Fibroblast of skin of scalp (primary cell): ENCODE measurements at places on chromosomes 11 and 22.

DNA sequence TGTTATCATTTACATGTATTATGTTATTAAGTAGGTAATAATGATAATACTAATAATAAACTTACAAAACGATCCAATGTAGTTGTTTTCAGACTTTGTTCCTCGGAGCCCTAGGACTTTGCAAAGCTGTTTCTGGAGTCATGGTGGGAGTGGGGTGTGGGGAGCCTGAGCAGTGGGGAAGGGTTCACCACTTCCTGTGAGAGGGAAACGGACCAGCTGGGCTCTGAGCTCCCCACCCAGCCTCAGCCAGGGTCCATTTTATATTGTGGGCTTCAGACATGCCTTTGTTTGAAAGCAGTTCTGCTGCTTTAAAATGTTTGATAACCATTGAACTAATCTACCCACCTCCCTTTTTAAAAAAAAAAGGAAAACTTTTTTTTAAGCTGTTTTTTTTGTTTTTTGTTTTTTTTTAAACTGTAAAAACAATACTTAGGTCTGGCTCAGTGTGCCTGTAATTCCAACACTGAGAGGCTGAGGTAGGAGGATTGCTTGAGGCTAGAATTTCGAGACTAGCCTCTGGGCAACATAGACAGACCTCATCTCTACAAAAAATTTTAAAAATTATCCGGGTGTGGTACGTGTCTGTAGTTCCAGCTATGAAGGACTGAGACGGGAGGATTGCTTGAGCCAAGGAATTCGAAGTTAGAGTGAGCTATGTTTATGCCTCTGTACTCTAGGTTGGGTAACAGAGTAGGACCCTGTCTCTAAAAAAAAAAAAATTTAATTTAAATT lies 7.0 kb downstream of the SERPING1 start:
- peak; percentile 8 for DNase-seq

DNA sequence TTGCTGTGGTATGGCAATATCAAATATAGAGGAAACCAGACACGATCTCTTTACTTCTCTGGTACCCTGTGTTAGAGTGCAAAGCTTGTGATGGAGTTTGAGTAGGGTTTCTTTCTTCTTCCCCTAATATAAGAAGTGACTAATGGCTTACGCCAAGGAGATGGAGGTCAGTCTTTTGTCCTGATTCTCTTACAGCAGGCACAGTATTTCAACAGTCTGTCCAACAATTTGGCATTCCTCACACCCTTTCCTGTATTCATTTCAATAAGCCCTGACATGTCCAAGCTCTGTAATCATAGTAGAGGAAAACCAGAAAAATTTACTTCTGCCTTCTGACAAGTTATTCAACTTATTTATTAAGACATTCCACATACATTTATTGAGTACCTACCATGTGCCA lies 546.2 kb downstream of the TMEM135 start:
- DNase-seq = no peak

DNA sequence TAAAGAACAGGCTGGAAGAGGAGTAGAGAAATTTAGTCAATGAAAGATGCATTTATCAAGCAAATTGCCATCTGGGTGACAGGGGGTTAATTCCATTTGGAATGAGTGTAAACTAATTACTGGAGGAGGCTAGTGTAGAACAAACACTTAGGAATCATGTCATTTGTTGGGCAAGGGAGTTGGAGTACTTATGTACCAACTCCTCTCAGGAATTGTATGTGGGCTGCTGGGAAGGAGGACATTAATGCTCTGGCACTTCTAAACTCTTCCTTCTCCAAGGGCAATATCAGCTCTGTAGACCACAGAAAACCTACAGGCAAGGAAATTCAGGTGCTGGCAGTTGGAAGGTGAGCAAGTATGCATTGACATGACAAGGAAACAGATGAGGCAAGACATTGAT lies 141.0 kb downstream of the MSANTD4 start:
- no peak for DNase-seq

- no peak for DNase-seq
Measured at GRCh38 chr11:74725701-74726100, 5.5 kb downstream of the CHRDL2 start.

- DNase-seq = no peak
Measured at GRCh38 chr11:73195191-73196007, 22.7 kb upstream of the P2RY2 start.

GRCh38 chr11:67616431-67617242 lies 9.9 kb downstream of the NDUFV1 start:
- no peak for DNase-seq
